ENCODE measurements at places on chromosomes 5 and 9. TPM values are rescaled to one million over a fixed set of nuclear protein-coding genes. Genes with fewer than 3 reads are reported as not detected.
A peak's percentile ranks its signal among the peaks of the same experiment; 100 is the strongest.

DNA sequence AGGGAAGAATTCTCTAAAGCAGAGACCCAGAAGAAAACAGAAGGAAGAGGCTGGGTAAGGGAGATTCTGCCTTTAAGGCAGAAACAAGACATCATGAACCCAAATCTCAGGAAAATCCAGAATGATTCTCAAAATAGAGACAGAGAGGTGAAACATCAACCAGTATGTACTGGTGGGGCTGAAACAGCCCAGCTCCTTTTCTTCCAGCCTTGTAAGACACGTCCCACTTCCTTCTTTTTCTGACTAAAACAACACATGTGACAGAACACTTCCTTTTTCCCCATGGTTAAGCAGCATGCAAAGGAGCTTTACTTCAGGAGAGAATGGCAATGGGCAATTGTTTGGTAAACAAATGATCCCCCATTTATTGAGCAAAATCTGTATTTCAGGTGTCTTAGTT, 230.8 kb upstream of the NR4A3 start:
- H3K27ac ChIP-seq: no peak overlapping the region
- DNase-seq: no peak
- no peaks in the 10 kb centered on the region for H3K27me3 ChIP-seq
- H3K4me3 ChIP-seq: no peak overlapping the region
- no peaks in the 10 kb centered on the region for H3K36me3 ChIP-seq

The RAI14 gene
- total RNA-seq: 89.5 TPM

DNA sequence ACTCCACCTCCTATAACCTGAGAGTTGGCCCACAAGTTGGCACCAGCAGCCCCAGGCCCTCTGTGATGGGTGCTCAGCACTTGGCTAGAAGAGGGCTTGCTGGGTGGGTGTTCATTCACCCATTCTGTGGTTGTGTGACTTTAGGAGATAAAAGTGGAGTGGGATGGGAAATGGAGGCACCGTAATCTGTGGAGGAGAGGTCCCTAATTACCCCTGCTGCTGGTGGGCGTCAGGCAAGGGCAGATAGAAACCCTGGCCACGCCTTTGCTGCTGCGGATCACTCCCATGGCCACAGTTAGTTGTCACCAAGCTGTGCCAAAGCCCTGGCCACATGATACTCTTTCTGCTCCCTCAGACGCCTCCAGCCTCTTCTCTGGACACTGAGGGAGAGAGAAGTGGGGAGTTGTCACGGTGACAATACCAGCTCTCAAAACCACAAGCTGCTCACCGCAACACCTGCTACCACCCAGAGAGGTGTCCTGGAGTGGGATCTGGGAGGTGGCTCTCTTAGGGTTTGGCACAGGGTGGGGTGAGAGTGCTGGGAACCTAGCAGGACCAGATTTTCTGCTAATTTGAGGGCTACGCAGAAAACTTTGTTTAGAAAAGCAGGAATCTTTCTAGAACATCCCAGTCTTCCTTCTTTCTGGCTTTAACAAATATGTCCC, 12.0 kb upstream of the NEUROG1 start:
- H3K36me3 ChIP-seq: no peaks in the 10 kb centered on the region
- no peak overlapping the region for H3K4me3 ChIP-seq
- H3K27me3 ChIP-seq: peaks cover 69% of the 10 kb centered on the region
- no peaks in the 10 kb centered on the region for H3K4me1 ChIP-seq

DNA sequence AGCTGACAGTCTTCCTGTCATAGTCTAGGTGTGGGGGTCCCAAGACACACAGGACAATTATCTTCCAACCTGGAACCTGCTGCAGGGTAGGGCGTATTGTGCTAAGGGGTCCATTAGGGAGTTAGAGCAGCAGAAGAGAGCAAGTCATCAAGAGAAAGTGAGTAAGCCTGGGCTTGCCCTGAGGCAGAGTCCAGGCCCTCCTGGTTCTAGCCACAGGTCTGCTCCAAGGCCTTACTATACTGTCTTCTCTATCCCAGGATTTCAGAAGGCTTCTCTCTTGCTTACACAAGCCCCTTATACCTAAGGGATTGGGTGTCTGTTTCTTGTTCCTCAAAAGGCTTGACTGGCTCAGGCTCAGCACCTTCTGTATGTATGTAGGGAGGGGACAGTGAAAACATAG, 7.7 kb downstream of the P4HA2 start:
- peaks cover 79% of the 10 kb centered on the region for H3K4me1 ChIP-seq
- H3K27me3 ChIP-seq: no peaks in the 10 kb centered on the region
- peak overlapping the region; percentile 87 for H3K27ac ChIP-seq
- H3K4me3 ChIP-seq: no peak overlapping the region
- DNase-seq: no peak

The TGFBR1 gene
- 48.4 TPM for total RNA-seq
